ENCODE measurements at places on chromosomes 3 and 15. TPM values are rescaled to one million over a fixed set of nuclear protein-coding genes. Genes with fewer than 3 reads are reported as not detected.

The VEPH1 gene
- 2.7 TPM for total RNA-seq

The MORC1 gene
- not detected for total RNA-seq

The RNU5B-1 gene
- not detected for total RNA-seq

The HIGD2B gene
- not detected for total RNA-seq

The CSPG4 gene
- total RNA-seq = 23.1 TPM

The EXD1 gene
- not detected for total RNA-seq

The ADAMTS17 gene
- 16.0 TPM for total RNA-seq

DNA sequence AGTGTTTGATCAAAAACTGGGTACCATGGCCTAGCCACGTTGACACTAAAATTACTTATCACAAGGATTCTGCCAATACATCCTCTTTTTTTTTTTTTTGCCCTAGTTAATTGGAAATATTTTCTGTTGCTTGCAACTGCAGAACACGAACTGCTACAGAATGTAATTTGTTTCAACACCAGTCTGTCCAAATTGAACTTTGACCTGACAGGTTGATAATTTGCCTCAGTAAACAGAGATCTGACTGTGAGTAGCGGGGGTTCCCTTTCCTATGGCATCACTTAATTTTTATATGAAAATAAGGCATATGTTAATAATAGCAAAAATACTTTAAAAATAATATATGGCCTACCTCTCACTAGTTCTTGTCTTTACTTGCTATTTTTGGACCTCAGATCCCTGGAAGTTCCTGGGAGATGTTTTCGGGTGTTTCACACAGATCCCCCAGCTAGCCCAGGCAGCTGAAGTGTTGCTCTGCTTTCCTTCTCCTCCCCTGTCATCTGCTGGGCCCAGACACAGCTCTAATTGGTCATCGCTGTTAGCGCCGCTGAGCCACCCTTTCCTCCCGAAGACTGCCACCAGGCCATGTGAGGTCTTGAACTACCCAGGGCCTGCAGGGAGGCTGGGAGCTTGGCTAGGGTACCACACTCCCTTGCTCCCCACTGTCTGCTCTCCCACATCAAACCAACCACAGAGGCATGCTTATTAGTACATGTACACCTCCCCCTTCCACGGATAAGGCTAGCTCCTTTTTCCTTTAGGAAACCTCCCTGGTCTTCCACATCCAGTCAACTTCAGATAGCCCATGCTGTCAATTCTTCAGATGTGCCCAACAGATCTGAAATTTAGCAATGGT is 89.8 kb upstream of the RNF7 start:
- no peaks in the 10 kb centered on the region for H3K36me3 ChIP-seq
- H3K4me3 ChIP-seq = no peak overlapping the region
- no peaks in the 10 kb centered on the region for H3K27me3 ChIP-seq
- no peak overlapping the region for H3K27ac ChIP-seq
- no peaks in the 10 kb centered on the region for H3K4me1 ChIP-seq

GRCh38 chr15:99732751-99733267 is 428 bp downstream of the LYSMD4 start:
- H3K27me3 ChIP-seq = no peaks in the 10 kb centered on the region
- peak overlapping the region; percentile 94 for H3K4me3 ChIP-seq
- no peak for DNase-seq
- H3K27ac ChIP-seq = peak overlapping the region; percentile 90
- peaks cover 8% of the 10 kb centered on the region for H3K36me3 ChIP-seq
- H3K4me1 ChIP-seq = peaks cover 17% of the 10 kb centered on the region

GRCh38 chr15:86611417-86612040 is 531.9 kb downstream of the AGBL1 start:
- H3K4me3 ChIP-seq = no peak overlapping the region
- H3K36me3 ChIP-seq = no peaks in the 10 kb centered on the region
- H3K27me3 ChIP-seq = no peaks in the 10 kb centered on the region
- H3K4me1 ChIP-seq = no peaks in the 10 kb centered on the region
- no peak for DNase-seq
- H3K27ac ChIP-seq = no peak overlapping the region

- no peak for DNase-seq
- no peaks in the 10 kb centered on the region for H3K4me1 ChIP-seq
- no peaks in the 10 kb centered on the region for H3K27me3 ChIP-seq
- no peaks in the 10 kb centered on the region for H3K36me3 ChIP-seq
- no peak overlapping the region for H3K4me3 ChIP-seq
- H3K27ac ChIP-seq = no peak overlapping the region
Measured at GRCh38 chr3:159953325-159954085, 35.1 kb upstream of the IL12A start.

GRCh38 chr3:45983770-45984169 is 11.9 kb downstream of the FYCO1 start:
- no peaks in the 10 kb centered on the region for H3K27me3 ChIP-seq
- H3K27ac ChIP-seq = peak overlapping the region; percentile 78
- DNase-seq = no peak
- peaks cover 73% of the 10 kb centered on the region for H3K4me1 ChIP-seq

DNA sequence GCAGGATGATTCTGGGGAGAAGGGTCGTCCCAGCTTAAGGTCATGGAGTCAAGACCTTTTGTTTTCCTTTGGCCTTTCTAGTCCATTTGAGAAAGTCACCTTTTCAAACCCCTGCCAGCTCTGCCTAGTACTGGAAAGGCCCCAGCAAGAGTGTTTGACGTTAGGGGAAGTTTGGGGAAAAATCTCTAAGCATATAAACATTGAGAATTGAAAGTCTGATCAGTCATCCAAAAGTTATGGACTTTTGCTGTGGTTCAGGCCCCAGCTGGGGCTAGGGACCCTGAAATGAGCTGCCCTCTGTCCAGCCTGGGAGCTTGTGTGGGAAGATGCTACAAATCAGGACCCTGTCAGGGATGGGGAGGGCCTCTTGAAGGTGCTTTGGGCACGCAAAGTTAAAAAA is 21.6 kb downstream of the SLC6A6 start:
- H3K36me3 ChIP-seq = no peaks in the 10 kb centered on the region
- no peak for DNase-seq
- peaks cover 48% of the 10 kb centered on the region for H3K4me1 ChIP-seq
- H3K27me3 ChIP-seq = no peaks in the 10 kb centered on the region
- H3K4me3 ChIP-seq = no peak overlapping the region
- no peak overlapping the region for H3K27ac ChIP-seq

GRCh38 chr3:130759692-130760338 is 13.2 kb upstream of the PIK3R4 start:
- no peak overlapping the region for H3K27ac ChIP-seq
- H3K4me3 ChIP-seq = no peak overlapping the region
- no peaks in the 10 kb centered on the region for H3K4me1 ChIP-seq
- no peaks in the 10 kb centered on the region for H3K36me3 ChIP-seq
- no peak for DNase-seq
- H3K27me3 ChIP-seq = no peaks in the 10 kb centered on the region

GRCh38 chr15:80643431-80643951 is 51.6 kb upstream of the ABHD17C start:
- H3K27ac ChIP-seq = no peak overlapping the region
- no peaks in the 10 kb centered on the region for H3K27me3 ChIP-seq
- no peaks in the 10 kb centered on the region for H3K4me1 ChIP-seq
- H3K36me3 ChIP-seq = no peaks in the 10 kb centered on the region

DNA sequence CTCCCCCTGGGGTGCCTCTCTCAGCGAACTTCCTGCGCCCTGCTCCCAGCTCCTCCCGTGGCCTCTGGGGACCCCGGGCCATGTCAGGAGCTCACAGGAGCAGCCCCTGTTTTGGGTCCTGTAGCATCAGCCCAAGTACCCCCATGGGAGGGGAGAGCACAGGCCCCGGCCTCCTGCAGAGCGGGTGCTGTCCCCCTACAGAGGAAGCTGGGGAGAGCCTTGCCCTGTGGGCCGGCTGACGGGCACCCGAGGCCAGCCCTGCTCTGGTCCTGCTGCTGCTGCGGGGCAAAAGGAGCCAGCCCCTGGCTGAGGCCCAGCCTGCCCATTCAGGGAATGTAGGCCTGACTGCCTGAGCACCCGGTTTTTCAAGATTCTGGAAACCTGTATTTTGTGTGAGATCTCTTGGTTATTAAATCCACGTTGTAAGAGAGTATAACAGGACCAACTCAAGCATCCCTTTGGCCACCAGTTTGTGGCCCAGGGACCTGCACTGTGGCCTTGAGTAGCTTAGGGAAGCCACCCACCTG is 12.4 kb downstream of the PLXNA1 start:
- peaks cover 76% of the 10 kb centered on the region for H3K4me1 ChIP-seq
- no peak overlapping the region for H3K4me3 ChIP-seq
- H3K27me3 ChIP-seq = no peaks in the 10 kb centered on the region
- no peak for DNase-seq
- H3K27ac ChIP-seq = peak overlapping the region; percentile 57

DNA sequence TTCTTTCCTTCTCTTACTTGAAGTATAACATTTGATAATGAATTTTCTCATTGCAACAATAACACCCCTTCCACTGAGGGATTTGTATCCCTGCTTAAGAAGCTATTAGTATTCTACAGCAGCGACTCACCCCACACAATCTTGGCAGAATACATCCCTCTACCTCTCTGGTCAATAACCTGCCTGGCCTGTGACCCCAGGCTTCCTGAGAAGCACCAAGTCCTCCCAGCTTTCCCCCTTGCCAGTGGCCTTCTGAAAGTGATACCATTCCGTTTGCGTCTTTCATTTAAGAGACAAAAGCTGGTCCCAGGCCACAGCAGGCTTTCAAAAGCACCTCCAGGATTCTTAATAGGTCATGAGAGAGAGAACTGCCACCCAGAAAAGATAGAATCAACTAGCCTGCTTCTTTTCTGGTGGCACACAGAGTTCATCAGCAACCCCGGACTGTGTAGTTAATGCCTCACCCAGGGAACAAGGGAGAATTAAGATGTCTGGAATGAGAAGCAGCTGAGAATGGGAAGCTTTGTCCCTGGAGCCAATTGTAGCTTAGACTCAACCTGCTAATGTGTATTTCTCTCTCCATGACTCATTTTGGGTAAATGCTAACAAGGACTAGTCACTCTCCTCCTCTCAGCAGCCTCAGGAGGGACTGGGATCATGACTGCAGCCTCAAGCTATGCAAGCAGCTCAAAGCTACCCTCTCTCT is 101.0 kb upstream of the CPNE4 start:
- H3K4me1 ChIP-seq = no peaks in the 10 kb centered on the region
- H3K27ac ChIP-seq = no peak overlapping the region
- H3K4me3 ChIP-seq = no peak overlapping the region
- no peaks in the 10 kb centered on the region for H3K27me3 ChIP-seq
- no peak for DNase-seq

DNA sequence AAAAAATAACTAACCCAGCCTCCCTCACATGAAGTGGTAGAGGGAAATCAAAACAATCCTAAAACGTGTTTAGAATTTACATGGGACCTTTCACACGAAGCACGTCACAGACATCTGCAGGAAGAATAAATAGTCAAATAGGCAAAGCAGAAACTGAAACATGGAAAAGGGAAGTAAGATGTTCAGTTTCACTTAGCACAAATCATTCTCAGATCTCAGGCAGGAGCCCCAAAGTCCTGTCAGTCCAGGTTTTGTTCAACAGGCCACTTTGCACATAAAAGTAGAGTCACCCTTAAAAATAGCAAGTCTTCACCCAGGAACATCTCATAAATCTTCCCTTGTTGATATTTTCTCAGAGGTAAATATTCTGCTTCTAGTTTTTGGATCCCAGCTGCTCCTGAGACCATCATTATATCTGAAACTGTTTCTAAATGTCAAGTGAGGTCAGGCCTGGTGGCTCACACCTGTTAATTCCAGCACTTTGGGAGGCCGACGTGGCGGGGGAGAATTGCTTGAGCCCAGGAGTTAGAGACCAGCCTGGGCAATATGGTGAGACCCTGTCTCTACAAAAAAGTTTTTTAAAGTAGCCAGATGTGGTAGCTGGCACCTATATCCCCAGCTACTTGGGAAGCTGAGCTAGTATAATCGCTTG is 1.9 kb downstream of the RUBCN start:
- no peak overlapping the region for H3K27ac ChIP-seq
- no peaks in the 10 kb centered on the region for H3K36me3 ChIP-seq
- H3K4me3 ChIP-seq = no peak overlapping the region
- peaks cover 26% of the 10 kb centered on the region for H3K4me1 ChIP-seq

Data from vagina (tissue), 2 donors.